ENCODE measurements at places on chromosomes 5 and 9.

GRCh38 chr5:58184910-58185309 is 275.0 kb downstream of the PLK2 start:
- DNase-seq: no peak

- no peak for DNase-seq
Observed at GRCh38 chr5:74257060-74257527, 383.4 kb downstream of the ENC1 start.

- DNase-seq: no peak
Observed at GRCh38 chr5:88368201-88368600, 99.6 kb upstream of the TMEM161B start.

DNA sequence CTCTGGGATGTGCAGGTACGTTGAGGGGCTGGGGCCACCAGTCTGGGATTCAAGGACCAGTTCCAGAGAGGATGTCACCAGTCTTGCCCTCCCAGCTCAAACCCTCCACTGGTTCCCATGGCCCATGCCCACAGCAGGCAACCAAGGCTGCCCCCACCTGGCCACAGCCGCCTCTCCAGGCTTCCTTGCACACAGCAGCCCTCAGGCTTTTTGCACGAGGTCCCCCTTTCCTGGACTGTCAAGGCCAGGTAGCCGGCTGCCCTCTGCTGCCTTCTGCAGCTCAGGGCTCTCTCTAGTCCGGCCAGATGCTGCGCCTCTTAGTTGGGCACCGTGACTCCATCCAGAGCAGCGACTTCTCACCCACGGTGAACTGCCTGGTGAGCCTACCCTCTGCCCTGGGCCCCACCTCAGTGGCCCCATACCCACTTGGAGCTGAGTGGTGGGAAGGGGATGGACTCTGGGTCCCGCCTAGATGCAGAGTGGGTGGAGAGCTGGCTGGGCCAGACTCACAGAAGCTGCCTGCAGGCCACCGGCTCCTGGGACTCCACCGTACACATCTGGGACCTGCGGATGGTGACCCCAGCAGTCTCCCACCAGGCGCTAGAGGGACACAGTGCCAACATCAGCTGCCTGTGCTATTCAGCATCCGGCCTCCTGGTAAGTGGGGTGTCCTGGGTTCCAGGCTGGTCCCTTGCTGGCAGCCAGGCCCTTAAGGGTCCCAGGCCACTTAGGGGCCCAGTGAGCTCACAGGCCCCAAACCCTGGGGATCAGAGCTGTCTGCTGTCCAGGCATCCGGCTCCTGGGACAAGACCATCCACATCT is 2.9 kb downstream of the WDR38 start:
- DNase-seq: peak; percentile 20
